CD4-positive, alpha-beta T cell (primary cell): ENCODE measurements at places on chromosomes 6 and 20.

DNA sequence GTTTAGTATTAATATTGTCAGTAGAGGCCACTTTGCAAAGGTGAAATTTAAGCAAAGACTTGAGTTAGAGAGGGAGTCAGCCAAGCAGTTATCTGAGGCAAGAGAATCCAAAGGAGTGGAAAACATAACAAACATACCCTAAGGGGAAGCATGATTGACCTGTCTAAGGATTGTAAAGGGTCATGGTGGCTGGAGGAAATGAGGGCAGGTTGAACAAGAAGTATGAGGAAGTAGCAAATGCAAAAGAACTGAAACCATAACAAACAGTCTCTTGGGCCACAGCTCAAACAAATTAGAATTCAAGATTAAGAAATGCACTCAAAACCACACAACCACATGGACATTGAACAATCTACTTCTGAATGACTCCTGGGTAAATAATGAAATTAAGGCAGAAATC lies 103.2 kb downstream of the FBXO5 start:
- no peak for DNase-seq

DNA sequence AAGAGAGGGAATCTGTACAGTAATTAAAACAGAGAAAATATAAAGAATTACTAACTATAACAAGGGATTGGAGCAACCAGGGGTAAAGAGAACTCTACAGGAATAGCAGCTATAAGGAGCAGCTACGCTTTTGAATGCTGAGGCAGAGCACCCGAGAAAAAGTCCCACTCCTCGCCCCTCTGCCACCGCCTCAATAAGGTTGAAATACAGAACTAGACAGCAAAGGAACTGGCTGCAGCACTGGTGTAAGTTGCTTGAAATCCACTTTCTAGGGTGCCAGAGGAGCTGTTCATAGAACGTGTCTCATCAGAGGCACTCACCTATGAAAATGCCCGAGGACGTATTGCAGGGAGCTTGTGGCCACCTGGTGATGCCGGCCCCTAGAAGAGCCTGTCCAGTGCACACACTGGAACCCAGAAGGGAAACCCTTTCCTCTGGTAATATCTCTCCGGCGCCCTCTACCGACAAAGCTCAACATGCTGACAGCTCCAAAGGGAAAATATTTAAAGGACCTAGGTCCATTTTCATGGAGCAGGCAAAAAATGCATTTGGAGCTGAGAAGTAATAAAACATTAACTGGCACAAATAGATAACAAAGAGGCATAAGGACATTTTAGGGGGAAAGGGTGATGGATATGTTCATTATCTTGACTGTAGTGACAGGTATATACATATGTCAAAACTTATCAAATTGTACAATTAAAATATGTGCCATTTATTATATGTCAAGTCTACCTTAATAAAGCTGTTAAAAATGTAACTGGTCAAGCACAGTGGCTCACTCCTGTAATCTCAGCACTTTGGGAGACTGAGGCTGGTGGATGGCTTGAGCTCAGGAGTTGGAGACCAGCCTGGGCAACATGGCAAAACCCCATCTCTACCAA lies 137.4 kb upstream of the HDAC2 start:
- DNase-seq: no peak

GRCh38 chr6:108996208-108996607 lies 98.4 kb downstream of the SESN1 start:
- DNase-seq: no peak

- DNase-seq: no peak
These were observed 142.4 kb downstream of the ZFP64 start for GRCh38 chr20:52049001-52049731.

GRCh38 chr6:100614386-100614785 lies 149.7 kb upstream of the SIM1 start:
- DNase-seq: no peak

- DNase-seq: no peak
These were observed 255.4 kb downstream of the ATXN1 start for GRCh38 chr6:16505711-16506357.

- DNase-seq: no peak
These were observed 166.9 kb downstream of the EYA2 start for GRCh38 chr20:47061549-47061948.

GRCh38 chr6:36649701-36650484 lies 28.6 kb upstream of the CDKN1A start:
- no peak for DNase-seq

DNA sequence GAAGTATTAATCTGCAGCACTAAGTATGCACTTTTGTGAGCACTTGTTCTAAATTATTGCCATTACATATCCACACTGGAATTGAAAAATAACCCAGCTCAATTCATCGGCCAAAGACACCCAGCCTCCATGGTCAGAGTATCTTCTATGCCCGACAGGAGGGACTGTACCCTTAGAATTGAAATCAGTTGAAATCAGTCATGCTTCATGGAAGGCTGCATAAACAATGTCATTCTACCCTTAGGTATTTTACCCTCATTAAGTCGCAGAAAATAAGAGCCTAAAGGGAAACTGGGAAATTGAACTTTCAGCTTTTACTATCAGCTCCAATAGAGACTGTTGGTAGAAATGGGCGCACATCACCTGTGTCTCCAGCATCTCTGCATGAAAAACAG lies 2.9 kb upstream of the RAMACL start:
- DNase-seq: no peak

GRCh38 chr6:27136978-27137814 lies 110.3 kb upstream of the PRSS16 start:
- DNase-seq: no peak

GRCh38 chr6:165937564-165938358 lies 229.9 kb downstream of the TBXT start:
- DNase-seq: no peak

GRCh38 chr6:9455864-9456658 lies 958.8 kb downstream of the TFAP2A start:
- no peak for DNase-seq

- no peak for DNase-seq
These were observed 15.1 kb downstream of the RNF217 start for GRCh38 chr6:124977067-124977908.

DNA sequence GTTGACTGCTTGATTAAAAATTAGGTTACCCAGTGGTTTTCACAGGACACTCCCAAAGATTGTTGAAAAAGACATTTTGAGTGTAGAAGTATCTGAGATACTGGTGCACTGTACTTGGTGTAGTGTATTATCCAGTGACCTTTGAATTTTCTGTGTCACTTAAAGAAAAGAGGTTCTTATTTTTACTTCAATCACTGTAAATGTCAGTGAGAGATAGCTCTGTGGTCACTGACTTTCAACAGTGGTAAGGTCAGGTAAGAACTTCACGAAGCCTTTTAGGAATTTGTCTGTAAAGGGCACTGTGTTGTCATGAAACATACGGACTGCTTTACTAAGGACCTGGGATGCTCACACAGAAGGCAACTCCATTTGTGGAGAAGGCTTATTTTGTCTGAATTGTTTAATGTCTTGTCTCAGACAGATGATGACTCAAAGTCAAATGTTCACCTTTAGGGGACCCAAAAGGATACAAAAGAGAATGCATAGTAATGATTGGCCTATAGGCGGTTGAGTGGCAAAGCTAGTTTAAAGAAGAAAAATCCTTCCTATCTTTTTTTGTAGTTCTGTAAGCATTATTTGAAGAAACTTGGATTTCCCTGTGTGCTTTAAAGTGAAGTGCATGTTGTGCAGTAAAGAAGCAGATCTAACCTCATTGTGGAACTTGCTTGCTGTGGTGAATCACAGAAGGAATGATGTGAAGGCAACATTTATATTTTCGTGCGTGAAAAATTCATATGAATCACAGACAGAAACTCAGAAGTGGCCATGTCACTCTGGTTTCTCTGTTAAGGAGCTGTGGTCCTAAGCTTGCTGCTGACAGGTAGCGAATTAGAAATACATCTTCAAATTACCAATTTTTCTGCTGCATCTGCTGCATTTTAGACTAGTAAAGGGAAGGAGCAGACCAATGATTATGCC lies 47.3 kb downstream of the ZFAND3 start:
- DNase-seq: no peak

DNA sequence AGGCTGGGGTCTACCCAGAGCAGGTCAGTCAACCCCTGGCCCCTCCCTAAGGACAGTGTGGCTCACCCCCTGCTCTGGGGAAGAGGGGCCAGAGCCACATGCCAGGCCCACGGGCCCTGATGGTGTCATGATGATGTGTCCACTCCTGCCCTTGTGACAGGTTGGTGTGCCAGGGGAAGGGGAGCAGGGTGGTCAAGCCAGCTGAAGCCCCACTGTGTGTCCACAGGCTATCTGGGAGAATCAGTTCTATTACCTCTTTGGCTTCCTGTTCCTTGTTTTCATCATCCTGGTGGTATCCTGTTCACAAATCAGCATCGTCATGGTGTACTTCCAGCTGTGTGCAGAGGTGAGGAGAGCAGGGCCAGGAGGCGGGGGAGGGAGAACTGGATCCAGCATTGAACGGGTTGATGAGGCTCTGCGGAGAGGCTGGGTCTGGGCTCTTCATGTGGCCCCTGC lies 47.7 kb downstream of the PLAGL2 start:
- DNase-seq: no peak

- DNase-seq: no peak
These were observed 477.7 kb downstream of the TFAP2A start for GRCh38 chr6:9937031-9937763.

GRCh38 chr20:43364001-43364400 lies 93.7 kb upstream of the SRSF6 start:
- no peak for DNase-seq

- DNase-seq: no peak
These were observed 150.7 kb upstream of the LAMP5 start for GRCh38 chr20:9363673-9364072.

DNA sequence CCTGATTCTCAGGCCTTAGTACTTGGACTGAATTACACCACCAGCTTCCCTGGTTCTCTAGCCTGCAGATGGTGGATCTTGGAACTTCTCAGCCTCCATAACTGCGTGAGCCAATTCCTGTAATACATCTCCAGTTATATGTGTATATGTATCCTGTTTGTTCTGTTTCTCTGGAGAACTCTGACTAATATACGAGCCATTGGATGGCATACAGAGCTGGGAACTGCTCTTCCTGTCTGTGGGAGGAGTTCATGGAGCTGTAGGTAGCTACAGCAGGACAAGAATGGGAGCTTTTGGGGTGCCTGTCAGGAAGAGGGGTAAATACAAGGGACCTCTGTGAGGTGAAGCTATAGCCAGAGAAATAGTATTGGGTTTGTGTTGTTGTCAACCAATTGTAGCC lies 41.2 kb downstream of the TMEM14A start:
- DNase-seq: no peak

DNA sequence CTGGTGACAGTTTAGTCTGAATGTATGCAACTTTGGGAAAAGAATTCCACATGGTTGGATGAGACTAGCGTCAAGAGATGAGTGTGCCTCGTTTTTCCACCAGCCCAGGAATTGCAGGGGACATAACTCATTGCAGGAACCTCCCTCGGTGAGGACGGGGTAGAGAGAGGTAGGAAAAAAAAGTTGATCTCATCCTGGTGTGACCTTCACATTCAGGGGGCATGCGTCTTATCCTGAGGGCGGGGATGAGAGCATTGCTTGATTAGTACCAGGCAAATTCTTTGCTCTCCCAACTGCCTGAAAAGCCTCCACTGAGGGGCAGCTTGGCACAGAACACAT lies 11.8 kb downstream of the TLDC2 start:
- no peak for DNase-seq
